Suppressor macrophage treated with lipopolysaccharide for 1 hour (primary cell): ENCODE measurements at places on chromosomes 1 and 21.

- peak; percentile 82 for DNase-seq
Observed at GRCh38 chr1:27341525-27342252, at the start of gene SYTL1. Gene SYTL1, plus strand, starts transcription at chr1:27342022. Its CDS starts 3,313 bp downstream, at chr1:27345335.

- DNase-seq: peak; percentile 22
Observed at GRCh38 chr1:24418898-24419628, 3.5 kb downstream of the NIPAL3 start.

DNA sequence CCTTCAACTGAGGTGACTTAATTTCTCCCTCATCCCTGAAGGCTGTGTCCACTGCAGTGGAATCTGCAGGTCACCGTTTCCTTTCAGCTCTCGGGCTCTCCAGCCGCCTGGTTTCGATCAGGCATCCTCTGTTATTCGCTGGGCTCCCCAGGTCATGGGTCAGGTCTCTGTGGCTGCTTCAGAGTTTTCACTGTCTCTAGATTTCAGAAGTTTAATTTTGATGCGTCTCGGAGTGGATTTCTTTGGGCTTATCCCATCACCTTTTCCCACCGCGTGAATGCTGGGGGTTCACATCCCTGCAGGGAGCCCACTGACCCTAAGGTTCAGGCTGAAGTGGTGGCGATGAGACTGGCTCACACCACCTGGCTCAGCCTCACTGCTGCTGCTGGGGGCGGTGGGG lies 3.3 kb downstream of the ACTRT2 start:
- DNase-seq: no peak

DNA sequence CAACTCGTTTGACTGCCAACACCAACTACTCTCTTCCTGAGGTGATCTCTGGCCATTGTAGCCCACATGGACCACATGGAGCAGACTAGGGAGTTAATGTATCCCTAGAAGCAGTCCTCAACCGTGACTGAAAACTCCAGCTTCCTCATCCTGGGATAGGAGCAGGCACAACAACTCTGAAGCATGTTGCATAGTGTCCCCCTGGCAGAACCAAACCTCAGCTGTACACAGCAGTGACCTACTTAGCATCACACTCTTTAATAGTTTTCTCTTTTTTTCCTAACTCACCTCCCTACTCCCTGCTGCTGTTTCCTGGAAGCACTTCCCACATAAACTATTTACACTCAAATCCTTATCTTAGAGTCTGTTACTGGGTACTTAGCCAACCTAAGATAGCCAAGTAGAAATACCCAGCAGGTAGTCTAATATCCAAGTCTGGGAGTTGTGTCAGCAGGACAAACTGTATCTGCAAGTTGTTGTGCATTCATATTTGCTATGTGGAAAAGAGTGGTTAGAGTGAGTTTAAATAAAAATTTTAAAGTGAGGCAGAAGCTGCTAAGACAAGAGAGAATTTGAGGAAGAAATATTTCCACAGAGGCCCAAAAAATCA lies 228.8 kb downstream of the LTN1 start:
- DNase-seq: no peak

DNA sequence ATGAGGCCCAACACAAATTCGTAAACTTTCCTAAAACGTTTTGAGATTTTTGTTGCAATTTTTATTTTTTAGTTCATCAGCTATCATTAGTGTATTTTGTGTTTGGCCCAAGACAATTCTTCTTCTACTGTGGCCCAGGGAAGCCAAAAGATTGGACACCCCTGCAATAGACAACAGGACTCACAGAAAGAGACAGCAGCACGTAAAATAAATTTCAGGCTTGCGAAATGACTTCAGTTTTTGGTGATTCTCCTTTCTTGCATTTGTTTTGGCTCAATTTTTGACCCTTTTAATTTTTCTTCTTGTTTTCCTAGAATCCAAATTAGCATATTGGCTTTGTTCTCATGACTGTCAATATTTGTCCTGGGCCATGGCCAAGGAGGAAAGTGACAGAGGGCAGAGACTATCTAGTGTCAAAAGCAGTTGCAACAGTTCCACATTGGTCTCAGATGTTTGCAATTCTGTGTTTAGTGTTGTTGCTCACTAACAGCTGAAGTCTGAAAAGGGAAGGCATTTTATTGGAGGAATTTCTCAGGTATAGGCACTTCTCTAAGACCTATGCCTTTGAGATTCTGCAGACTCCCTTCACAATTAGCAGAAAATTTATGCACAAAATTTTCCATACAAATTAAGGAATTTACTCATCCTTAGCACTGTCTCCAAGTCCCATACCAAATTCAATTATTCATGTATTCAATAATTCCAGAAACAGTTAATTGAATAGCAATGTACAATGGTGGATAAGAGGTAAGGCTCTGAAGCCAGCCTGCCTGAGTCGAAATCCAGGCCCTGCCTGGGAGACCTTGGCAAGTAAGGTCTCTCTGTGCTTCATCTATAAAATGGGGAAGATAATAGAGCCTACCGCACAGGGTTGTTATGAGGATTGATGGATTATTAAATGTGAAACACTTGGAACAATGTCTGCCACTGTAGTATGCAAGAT lies 160.9 kb upstream of the IVNS1ABP start:
- DNase-seq: no peak

DNA sequence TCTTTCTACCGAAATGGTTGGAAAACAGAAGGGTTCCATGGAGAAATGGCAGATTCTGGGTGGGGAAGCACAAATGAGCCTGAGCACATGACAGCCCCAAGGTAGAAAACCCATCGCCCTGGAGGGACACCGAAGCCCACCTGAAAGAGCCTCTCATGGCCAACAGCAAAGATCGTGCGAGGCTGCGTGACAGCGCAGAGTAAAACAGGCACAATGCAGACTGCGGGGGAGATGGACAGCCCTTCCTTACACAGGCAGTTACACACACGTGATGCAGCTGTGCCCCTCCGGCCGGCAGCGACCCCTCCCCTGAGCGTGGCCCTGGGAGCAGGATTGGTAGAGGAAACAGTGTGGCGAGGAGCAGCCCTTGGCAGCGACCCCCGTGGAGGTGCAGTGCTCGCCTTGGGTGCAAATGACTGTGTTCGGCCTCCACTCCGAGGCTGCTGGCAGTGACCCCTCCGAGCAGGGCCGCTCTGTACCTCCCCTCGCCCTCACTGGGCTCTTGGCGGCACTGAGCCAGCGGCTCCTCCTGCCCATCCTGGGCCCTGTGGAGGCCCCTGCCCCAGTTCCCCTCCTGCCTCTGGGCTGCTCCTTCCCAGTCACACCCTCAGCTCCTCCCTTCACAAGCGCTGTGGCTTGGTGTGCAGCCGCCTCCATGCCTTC lies 120.9 kb upstream of the COL6A1 start:
- no peak for DNase-seq

- DNase-seq: peak; percentile 79
Observed at GRCh38 chr1:231971397-231972110, 345.0 kb downstream of the DISC1 start.

DNA sequence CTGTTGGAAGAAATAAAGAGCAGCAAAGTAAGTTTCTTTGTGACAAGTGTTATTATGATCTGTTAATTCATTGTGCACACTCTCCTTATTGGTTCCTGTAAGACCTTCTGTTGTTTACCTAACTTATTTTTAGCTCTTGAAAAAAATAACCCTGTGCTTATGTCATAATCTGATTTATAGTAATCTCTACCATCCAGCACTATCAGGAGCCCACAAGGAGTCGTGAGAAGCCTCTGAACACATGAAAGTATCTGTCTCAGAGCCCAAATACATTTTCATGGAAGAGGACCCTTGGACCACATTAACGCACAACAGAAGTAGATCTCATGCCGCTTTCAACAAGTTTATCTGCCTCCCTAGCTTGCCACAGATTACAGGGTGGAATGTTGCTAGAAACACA lies 45.8 kb downstream of the CENPF start:
- no peak for DNase-seq

DNA sequence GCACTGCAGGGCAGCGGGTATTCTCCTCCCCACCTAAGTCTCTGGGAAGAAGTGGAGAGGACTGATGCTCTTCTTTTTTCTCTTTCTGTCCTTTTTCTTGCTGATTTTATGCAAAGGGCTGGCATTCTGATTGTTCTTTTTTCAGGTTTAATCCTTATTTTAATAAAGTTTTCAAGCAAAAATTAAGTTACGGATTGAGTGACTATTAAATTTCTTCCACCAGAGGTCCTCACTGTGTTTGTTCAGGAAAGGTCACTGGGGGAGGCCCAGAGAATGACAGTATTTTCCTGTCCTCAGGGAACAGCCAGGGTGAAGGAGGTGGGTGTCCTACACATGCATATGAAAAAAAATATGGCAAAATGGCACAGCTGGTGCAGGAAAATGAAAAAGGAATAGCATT lies 4.4 kb upstream of the ELF3 start:
- no peak for DNase-seq

GRCh38 chr1:47334765-47335435 lies 1.3 kb downstream of the CMPK1 start:
- DNase-seq: no peak

DNA sequence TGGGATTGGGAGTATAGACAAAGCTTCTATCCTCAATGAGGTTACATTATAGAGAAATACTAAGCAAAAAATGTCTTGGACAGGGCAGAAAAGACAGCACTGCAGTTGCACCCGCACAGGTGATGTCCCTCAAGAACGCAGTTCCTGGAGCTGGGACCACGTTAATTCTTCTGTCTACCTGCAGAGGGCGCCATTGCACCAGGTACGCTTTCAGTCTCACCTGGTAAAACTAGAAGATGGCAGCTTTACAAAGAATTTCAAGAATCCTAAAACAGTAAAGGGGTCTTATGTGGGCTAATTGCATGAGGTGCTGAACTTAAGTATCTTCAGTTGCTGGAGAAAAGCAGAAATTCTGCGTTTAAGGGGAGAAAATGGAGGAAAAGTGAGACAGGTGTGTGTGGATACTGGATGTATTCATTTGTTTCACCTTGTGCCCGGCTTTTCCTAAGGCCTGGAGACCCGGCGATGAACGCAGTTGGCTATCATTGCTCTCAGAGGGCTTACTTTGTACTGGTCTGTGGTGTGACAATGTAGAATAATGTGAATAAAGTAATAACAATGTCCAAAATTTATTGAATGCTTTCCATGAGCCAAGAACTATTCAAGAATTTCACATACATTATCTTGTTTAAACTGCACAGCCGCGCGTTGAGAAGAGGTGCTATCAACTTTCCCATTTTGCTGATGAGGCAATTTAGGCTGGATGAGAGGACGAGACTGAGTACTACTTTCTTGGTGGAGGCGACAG lies 276.3 kb upstream of the GREM2 start:
- no peak for DNase-seq

- DNase-seq: no peak
Observed at GRCh38 chr1:231295938-231296337, 41.7 kb downstream of the EXOC8 start.

DNA sequence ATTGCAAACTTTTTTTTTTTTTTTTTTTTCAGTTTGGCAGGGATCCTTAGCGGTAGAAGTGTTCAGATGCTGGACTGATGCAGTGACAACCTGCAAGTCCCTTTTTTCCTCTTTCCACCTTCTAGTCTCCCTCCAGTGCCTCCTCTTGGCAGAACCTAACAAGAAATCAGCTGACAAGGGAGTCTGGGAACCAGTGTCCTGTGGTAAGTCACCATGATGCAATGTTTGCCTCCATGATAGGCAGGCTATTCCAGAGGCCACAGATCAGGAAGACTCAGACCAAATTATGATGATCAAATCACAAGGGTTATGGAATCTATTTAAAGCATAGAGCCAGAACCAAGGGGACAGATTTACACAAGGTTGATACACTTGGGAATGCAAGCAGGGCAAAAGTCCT lies 3.0 kb upstream of the CD34 start:
- no peak for DNase-seq

- DNase-seq: no peak
Observed at GRCh38 chr21:28311411-28312190, 681.1 kb downstream of the LTN1 start.

GRCh38 chr1:105373681-105374080 lies 1624.0 kb downstream of the AMY1C start:
- no peak for DNase-seq

DNA sequence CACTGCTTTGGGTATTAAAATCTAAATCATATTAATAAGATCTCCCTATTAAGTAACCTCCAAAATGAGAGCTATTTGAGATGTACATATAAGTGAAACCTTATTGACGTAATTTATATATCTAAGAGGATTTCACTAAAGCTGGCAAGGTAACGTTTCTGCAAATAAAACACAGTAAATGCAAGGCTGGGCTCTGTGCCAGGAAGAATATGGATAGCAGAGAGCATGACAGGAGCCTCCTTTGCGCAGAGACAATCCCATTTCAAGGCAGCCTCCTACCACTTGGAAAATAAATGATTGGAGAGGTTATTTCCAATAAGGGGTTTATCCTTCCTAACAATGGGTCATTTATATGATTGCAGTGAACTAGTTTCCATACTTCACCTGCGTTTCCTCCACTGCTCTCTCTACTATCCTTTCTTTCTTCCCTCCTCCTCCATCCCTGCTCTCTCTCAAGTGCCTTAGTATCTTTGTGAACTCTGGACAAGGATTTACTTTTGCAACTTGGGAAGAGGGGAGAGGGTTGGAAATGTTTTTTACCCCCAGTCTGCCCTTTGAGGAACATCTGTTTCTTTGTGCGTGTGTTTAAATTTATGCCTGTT lies 3.0 kb upstream of the NFIA start:
- no peak for DNase-seq

GRCh38 chr1:12424793-12425192 lies 193.2 kb downstream of the DHRS3 start:
- no peak for DNase-seq

DNA sequence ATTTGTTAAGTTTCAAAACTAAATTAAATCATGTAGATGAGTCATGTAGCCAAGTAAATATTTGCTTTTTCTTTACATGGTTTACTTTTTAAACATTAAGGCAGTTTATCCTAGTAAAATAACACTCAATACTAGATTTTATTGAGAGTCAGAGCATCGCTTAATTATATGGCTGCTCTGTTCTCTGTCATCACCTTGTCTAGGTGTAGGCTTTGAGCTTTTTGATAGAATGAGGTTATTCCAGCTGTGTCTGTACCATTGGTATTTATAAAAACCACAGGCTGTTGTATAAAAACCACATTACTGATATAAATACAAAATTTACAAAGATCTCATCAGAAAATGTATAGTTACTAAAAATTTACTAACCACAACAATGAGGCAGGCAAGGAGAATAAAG lies 42.5 kb upstream of the GPR52 start:
- DNase-seq: no peak

DNA sequence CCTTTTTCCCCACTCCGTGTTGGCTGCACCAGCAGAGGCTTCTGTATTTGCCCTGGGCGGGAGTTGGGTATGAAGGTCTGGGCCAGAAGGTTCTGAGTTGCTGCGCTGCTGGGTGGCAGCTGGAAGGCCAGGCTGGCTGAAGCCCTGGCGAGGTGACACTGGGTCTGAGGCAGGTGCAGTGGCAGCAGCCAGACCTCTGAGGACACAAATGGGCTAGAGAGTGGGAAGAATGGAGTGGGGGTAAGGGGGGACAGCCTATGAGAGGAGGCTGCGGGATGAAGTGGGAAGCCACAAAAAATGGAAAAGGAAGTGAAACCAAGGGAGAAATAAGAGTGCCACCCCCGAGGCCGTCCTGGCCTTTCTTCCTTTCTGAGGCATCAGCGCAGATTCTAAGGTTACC lies 53.2 kb downstream of the STX6 start:
- peak; percentile 53 for DNase-seq

DNA sequence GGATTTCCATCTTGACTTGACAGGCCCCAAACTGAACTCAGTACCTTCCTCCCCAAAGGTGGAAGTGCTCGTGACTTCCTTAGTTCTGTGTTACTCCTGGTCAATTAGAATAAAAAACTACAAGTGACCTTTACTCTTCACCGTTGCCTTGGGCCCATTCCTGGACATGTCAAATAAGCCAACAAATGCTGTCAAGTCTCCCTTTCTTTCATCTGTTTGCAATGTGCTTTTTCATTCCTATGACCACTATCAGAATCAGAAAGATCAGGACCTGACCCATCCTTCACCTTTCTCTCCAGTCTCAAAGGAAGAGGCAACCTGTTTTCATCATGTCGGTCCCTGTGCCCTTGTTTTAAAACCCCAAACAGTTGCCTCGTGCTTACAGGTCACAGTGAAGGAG lies 4.9 kb upstream of the KCNJ10 start:
- no peak for DNase-seq
